MV-4-11 (cell line): ENCODE measurements at places on chromosomes 7 and 10.
A peak's percentile ranks its signal among the peaks of the same experiment; 100 is the strongest.

DNA sequence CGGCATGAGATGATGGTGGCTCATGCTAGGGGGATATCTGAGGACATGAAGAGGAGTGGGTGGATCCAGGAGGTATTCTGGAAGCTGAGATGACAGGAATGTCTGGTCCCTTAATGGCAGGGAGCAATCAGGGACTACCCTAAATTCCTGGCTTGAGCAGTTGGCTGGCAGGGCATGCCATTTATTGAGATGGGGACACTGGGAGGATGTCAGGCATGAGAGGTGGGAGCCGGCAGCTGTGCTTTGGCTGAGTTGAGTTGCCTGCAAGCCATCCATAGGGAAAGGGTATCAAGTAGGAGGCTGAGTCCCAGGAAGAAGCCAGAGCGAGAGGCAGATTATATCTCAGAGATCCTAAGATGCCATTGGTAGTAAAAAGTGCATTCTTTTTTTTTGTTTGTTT is 69.6 kb downstream of the COL26A1 start:
- DNase-seq, result no peak

- DNase-seq, result no peak
Measured at GRCh38 chr10:69214666-69215131, 5.4 kb upstream of the HKDC1 start.

DNA sequence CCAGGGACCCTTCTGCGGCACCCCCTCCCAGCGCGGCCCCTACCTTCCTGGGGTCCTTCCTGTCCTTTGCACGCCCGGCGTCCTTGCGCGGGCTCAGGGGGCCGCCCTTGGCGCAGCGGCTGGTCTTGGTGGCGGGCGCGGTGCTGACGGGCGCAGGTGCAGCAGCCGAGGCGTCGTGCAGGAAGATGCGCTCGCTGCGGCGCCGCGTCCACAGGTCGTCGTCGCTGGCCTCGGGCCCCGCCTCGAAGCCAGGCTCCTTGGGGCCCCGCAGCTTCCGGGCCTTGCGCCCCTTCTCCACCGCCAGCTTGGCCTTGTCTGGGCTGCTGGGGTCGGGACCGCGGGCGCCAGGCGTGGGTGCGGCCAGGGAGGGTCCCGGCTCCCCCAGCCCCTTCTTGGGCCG is 49.8 kb downstream of the SLC29A4 start:
- DNase-seq, result no peak

GRCh38 chr10:8044908-8045725 is 9.4 kb upstream of the GATA3 start:
- DNase-seq, result peak; percentile 17

GRCh38 chr10:283140-283479 is 147.9 kb downstream of the ZMYND11 start:
- DNase-seq, result no peak
